ENCODE measurements at places on chromosomes 6 and 20.

GRCh38 chr20:41701588-41702348 lies 83.6 kb upstream of the CHD6 start:
- no peak for DNase-seq

DNA sequence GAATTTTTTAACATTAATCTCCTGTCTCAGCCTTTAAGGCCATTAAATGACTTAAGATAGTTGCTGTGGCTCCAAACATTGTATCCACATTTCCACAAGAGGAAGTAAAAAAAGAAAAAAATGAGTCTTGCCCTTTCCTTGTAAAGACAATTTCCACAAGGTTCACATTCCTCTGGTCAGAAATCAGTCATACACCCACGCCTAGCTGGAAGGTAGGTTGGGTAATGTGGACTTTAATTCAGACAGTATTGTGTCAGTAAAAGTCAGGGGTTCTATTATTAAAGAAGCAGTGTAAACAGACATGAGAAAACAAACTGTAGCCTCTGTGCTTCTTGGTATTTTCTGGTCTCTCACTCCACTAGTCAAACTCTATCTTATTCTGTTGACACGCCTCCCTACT lies 682.0 kb downstream of the GRIK2 start:
- DNase-seq = no peak

GRCh38 chr6:104952911-104953399 lies 4.0 kb upstream of the LIN28B start:
- no peak for DNase-seq

GRCh38 chr20:54623991-54624569 lies 148.7 kb downstream of the DOK5 start:
- DNase-seq = no peak

DNA sequence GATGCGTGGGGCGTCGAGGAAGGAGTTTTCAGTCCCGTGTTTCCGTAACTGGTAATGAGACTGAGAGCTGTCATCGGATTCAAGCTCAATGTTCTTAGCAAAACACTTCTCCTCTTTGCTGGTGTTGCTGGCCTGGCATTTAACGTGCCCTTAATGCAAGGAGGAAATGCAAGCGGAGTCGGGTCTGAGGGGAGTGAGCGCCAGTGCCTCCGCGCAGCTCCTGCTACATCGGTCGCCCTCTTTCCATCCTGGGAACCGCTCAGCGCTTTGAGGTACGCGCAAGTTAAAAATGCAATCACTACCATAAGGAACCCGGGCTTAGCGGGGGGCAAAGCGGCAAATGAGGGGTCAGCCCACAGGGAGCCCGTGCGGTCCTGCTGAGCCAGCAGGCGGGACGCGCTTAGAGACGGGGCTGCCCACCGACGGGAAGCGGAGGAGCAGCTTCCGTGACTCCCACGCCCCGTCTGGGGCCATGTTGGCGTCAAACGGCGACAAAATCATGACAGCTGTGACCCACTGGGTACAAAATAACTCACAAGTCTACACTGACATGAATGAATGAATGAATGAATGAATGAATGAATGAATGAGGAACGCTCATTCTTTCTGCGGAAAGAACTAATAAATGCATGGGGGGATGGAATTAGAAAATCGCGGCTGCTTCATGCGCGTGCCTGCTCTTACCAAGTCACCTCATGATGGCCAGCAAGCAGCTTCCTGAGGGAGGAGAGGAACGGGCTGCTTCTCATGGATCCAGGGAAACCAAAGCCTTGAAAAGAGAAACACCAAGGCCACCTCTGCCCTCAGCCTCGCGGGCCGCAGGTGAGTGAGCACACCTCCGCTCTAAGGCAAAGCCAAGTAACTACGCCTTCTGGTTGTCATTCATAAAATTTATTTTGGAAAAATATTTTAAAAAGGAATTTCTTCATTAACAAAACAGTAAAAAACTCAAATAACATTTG lies 9.3 kb downstream of the DLL1 start:
- no peak for DNase-seq

DNA sequence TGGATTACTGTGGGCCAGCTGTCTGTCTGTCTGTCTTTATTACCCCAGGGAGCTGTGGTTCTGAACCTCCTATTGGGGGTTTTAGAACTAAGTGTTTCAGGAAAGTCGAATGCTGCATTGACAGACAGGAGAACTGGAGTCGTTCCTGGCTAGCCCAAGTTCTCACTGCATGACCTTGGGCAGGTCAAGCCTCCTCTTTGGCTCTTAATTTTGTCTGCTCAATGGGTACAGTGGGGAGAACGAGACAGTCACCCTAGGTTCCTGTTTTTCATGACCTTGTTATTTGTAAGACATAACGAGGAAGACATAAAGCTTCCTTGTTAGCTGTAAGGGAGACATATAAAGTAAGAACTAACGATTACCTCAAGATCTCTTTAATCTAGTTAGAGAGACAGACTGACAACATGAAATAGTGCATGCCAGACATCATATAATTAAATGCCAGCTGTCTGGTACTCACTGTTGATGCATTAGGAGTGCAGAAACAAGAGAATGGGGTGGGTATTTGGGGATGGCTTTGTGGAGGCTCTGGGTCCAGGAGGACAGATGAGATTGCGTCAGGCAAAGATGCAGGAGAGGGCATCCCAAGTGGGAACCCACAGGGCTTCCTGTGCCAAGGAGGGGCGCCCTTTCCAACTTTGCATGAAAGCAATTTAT lies 3.7 kb upstream of the CCDC167 start:
- no peak for DNase-seq

- no peak for DNase-seq
Measured at GRCh38 chr6:132054525-132054924, 103.4 kb upstream of the CCN2 start.

DNA sequence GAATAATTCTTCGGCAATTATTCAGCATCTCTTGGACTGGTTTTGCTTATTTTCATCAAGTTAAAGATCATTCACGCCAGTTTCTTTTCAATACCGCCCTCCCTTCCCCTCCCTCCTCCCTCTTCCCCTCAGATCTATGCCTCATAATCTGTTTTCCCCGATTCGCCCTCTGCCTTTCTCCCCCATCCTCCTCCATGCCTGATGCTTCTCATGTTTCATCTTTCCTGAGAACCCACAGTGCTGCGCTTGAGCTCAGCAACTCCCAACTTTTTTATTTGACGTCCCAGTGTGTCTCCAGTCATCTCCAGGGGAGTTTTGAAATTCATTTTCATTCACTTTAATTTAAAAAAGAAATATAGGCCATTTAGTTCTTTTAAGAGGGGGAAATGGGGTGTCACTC lies 142.7 kb downstream of the PTPRT start:
- no peak for DNase-seq

DNA sequence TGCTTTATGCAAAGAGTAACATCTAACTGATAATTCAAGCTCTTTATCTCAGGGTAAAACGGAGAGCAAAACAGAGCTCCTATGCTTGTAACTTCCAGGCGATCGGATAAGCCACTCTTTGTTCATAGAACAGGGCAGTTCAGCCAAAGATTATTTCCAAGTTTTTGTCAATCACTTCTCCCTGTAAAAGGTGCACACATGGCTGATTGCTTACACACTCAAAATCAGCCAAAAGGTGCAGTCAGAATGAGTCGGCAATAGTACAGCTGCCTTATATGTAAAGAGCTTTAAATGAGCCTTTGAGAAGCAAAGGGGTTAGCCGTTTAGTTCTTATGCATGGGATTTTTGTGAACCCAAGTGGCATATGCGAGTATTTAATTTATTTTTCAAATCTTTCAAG lies 449.6 kb upstream of the POU3F2 start:
- DNase-seq = no peak

DNA sequence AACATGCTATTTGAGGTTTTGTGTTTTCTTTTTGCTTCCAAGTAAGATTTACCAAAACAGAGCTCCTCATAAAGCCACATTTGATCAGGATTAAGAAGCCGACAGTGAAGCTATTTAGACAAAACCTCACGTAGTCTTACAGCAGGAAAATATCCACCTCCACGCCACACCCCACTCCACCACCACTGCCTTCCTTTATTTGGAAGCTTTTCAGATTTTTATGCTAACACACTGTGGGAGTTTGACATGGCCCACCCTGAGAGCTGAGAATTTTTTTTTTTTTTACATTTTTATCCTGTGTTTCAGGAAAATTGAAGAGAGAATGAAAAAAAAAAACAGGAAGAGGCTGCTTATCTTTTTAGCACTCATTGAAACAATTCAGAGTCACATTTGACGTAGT lies 104.8 kb upstream of the MC3R start:
- DNase-seq = no peak

Measured in stimulated activated CD4-positive, alpha-beta T cell treated with anti-CD3 and anti-CD28 coated beads, Interleukin-4, amount 100 ng/mL, for 4 hours (primary cell).